NCI-H1105 treated with DMSO at 0.1 percent for 48 hours (cell line): ENCODE measurements at places on chromosomes 1 and 21.
A peak's percentile ranks its signal among the peaks of the same experiment; 100 is the strongest.

- DNase-seq: peak; percentile 17
Observed at GRCh38 chr1:25232866-25233784, 823 bp upstream of the SYF2 start.

- DNase-seq: no peak
Observed at GRCh38 chr1:192756314-192756713, 52.5 kb upstream of the RGS2 start.

- DNase-seq: no peak
Observed at GRCh38 chr1:47769295-47769694, 227.9 kb downstream of the TRABD2B start.

- no peak for DNase-seq
Observed at GRCh38 chr21:43985690-43986251, 26.3 kb upstream of the TRAPPC10 start.

GRCh38 chr21:33495743-33496142 lies 4.2 kb upstream of the DNAJC28 start:
- no peak for DNase-seq

DNA sequence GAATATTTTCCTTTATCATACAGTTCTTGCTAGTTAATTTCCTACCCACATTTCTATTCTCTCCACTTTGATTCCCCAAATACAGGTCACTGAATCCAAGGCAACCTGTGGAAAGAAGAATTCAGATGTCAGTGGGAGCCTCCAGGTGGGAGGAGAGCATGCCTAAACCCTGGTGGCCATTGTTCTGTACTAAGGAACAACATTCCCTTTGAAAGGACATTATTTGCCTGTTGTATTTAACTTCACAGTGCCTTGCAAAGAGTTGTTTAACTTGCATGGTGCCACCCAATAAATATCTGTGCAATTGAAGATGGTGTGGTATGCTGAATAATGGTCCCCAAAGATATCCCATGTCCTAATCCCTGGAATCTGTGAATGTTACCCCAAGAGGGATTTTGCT lies 21.3 kb downstream of the NPHS2 start:
- DNase-seq: no peak

DNA sequence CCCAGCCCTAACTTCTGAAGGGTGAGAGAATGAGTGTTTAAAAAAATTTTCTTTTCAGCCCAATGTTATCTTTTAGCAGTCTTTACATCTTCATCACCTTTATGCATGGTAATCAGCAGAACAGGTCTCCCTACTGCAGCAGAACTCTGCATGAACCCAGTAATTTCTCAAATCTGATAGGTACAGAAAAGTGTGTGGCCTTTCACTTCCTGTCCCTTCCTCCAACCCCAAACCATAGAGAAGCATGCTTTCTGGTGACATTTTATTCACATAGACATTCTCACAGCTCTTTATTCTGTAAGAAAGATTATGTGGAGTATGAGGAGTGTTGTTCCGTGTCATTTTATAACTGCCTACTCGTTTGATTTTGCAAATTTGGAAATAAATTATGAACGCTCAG lies 68.6 kb downstream of the RPAP2 start:
- no peak for DNase-seq

DNA sequence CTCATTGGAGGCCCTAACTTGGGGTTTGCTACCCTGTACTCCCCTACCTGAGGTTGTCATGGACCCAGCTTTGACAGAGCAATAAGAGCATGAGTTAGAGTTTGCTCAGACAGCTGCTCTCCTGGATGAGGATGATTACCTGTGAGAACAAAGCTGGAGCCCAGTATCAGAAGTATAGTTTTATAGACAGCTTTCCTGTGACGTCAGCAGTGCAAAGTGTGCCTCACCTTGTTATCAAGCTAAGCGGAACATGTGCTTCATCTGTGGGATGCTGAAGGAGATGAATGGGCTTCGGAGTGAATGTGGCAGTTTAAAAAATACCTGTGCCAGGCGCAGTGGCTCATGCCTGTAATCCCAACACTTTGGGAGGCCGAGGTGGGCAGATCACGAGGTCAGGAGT lies 5.4 kb upstream of the WDR47 start:
- DNase-seq: no peak

DNA sequence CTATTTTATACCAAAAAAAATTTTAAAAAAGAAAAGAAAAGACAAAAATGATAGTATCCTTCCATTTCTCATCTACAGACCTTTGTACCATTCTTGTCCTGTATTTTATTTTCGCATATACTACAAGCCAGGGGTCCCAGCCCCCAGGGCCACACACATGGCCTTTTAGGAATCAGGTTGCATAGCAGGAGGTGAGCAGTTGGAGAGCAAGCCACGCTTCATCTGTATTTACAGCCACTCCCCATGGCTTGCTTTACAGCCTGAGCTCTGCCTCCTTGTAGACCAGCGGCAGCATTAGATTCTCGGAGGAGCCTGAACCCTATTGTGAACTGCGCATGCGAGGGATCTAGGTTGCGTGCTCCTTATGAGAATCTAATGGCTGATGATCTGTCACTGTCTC lies 39.8 kb downstream of the RASSF5 start:
- DNase-seq: no peak

- DNase-seq: no peak
Observed at GRCh38 chr1:35745124-35745730, 24.6 kb downstream of the CLSPN start.

GRCh38 chr1:33258788-33259274 lies 2.5 kb downstream of the ZNF362 start:
- DNase-seq: no peak

- DNase-seq: peak; percentile 69
Observed at GRCh38 chr1:38029081-38029681, 16.6 kb downstream of the UTP11 start.

DNA sequence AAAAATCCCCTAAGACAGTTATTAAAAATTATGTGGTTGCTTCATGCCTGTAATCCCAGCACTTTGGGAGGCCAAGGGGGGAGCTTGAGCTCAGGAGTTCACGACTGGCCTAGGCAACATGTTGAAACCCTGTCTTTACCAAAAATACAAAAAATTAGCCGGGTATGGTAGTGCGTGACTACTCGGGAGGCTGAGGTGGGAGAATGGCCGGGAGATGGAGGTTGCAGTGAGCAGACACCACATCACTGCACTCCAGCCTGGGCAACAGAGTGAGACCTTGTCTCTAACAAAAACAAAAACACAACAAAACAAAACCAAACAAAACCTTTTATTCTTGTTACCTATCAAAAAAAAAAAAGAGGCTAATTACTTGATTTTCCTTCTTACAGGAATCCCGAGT lies 2.1 kb downstream of the ELK4 start:
- DNase-seq: no peak

DNA sequence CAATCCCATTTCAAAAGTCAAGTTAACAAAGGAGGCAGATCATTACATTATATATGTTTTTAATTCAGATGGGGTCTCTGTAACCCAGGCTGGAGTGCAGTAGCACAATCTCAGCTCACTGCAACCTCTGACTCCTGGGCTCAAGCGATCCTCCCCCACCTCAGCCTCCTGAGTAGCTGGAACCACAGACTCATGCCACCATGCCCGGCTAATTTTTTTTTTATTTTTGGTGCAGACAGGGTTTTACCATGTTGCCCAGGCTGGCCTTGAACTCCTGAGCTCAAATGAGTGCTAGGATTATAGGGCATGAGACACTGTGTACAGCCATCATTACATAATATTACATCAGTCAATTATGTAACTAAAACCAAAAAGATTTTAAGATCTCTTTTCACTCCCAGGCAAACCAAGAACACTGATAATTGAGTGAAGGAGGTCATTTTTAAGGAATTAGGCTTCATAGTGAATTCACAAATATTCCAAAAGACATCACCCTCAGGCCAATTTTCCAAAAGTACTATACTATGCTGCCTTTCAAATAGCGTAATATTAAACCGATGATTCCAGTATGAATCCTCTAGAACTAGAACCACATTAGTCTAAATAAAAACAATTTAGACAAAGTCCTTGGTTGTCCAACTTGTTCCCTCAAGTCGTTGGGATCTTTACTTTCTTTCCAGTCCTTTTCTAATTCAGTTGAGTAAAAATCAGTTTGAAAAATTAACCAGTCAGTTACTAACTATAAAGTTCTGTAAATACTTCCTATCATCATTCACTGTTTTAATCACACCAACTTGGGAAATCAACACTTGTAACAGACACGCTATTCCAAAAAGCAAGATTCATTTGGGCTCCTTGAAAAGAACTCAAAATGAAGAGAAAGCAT lies 16.1 kb downstream of the TOMM20 start:
- no peak for DNase-seq

- no peak for DNase-seq
Observed at GRCh38 chr1:110428946-110429345, 21.5 kb upstream of the LAMTOR5 start.
